NCI-H2081 treated with DMSO at 0.1 percent for 48 hours (cell line): ENCODE measurements at places on chromosomes 3 and 15.

GRCh38 chr3:11733914-11734313 is 90.2 kb upstream of the VGLL4 start:
- no peak for DNase-seq

GRCh38 chr3:153591561-153592245 is 429.7 kb downstream of the RAP2B start:
- DNase-seq = no peak

DNA sequence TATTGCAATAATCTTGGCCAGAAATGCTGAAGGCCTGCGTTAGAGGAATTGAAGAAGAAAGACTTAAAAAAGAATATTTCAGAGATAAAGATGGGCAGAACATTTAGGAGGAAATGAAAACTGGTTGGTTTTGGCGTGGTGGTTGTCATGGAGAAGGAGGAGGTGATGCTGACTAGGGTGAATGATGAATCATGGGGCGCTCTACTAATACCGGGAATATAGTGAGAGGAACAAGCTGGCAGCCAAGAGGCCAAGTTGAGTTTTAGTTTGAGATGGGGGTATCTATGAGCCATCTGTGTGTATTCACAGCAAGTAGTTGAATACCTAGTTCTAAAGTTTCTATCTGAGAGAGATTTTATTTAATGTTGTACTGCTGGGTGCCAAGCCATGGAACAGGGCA is 6.8 kb upstream of the GAP43 start:
- DNase-seq = no peak

- DNase-seq = no peak
Observed at GRCh38 chr3:79767194-79767904, 449 bp downstream of the ROBO1 start.

GRCh38 chr3:71255498-71255897 is 328.0 kb downstream of the FOXP1 start:
- no peak for DNase-seq
